A673 (cell line): ENCODE measurements at places on chromosomes 4 and X.

GRCh38 chr4:169404960-169405359, 134.2 kb upstream of the SH3RF1 start:
- no peak for DNase-seq

- DNase-seq: peak; percentile 20
These were observed 40.9 kb downstream of the GPR143 start for GRCh38 chrX:9724711-9725110.

DNA sequence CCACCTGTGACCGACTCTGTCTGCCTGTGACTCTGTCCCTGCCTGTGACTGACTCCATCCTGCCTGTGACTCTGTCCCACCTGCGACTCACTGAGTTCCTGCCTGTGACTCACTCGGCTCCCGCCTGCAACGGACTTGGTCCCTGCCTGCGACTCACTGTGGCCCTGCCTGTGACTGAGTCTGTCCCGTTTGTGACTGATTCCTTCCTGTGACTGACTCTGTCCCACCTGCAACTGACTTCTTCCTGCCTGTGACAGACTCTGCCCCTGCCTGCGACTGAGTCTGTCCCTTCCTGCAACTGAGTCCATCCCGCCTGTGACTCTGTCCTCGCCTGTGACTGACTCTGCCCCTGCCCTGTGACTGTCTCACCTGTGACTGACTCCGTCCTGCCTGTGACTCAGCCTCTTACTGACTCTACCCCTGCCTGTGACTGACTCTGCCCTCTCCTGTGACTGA, 9.6 kb upstream of the UVSSA start:
- DNase-seq: no peak

- no peak for DNase-seq
These were observed 22.5 kb upstream of the RPA4 start for GRCh38 chrX:96861218-96861617.

GRCh38 chr4:129113434-129113833, 17.5 kb downstream of the C4orf33 start:
- no peak for DNase-seq

- DNase-seq: no peak
These were observed 79.9 kb downstream of the AMOT start for GRCh38 chrX:112760697-112761096.
